Activated CD8-positive, alpha-beta memory T cell treated with anti-CD3 and anti-CD28 coated beads, Interleukin-2, amount 10 ng/mL, durations not matched to agents 7 days and 5 days (primary cell): ENCODE measurements at places on chromosomes 16 and 17. TPM values are rescaled to one million over a fixed set of nuclear protein-coding genes. Genes with fewer than 3 reads are reported as not detected.

DNA sequence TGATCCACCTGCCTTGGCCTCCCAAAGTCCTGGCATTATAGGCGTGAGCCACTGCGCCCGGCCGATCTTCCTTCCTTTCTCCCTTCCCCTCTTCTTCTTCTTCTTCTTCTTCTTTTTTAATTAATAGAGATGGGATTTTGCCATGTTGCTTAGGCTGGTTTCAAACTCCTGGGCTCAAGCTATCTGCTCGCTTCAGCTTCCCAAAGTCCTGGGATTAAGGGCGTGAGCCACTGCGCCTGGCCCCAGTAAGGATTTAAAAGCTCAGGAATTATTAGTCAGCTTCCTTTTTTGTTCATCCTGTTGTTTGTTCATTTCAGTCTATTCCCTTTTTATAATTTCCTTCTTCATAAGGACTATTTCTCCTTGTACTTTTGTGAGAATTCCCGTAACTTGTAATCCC, 32.7 kb upstream of the LRRC37A start:
- H3K27ac ChIP-seq = no peak overlapping the region
- H3K4me1 ChIP-seq = peaks cover 33% of the 10 kb centered on the region
- H3K27me3 ChIP-seq = peaks cover 31% of the 10 kb centered on the region
- H3K4me3 ChIP-seq = no peak overlapping the region
- no peak for DNase-seq
- no peaks in the 10 kb centered on the region for H3K36me3 ChIP-seq

Gene ULK2
- 5.3 TPM for total RNA-seq

- H3K4me3 ChIP-seq = no peak overlapping the region
- no peak for DNase-seq
- no peaks in the 10 kb centered on the region for H3K36me3 ChIP-seq
- no peak overlapping the region for H3K27ac ChIP-seq
- H3K27me3 ChIP-seq = peaks cover 73% of the 10 kb centered on the region
- H3K4me1 ChIP-seq = peaks cover 2% of the 10 kb centered on the region
Observed at GRCh38 chr17:66983414-66984021, 19.0 kb downstream of the CACNG4 start.

DNA sequence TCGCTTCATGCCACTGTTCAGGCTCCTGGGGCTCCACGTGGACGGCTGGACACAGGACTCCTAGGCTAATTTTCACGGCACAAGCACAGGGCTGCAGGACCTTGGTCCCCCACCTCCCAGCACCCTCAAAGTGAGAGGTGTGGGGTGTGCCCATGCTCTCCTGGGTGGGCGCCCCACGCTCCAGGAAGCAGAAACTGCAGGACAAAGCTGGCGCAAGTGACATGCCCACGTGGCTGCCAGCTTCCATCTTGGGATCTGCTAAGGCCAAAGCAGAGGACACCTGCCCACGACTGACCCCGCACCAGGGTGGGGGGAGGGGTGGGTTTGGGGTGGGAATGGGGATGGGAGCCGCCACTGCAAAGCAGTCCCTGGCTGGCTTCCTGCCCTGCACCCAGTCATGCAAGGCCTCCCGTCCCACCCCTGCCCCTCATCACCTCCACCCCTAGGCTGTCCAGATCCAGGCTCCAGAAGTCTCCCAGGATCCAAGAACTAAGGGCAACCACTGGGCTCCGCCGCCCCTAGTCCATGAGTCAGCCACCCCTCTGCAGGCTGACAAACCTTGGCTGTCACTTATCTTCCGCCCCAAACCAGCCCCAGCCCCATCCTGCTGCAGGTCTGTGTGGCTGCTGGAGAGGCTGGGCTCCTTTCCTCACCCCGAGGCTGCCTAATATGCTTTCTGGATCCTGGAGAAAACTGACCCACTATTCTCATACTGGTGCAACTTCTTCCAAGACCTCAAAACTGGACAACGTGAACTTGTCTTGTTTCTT, 11.1 kb downstream of the USP6 start:
- H3K27ac ChIP-seq = no peak overlapping the region
- no peak overlapping the region for H3K4me3 ChIP-seq
- H3K36me3 ChIP-seq = no peaks in the 10 kb centered on the region
- H3K27me3 ChIP-seq = peaks cover 17% of the 10 kb centered on the region
